ENCODE measurements at places on chromosomes 7 and 10.
A peak's percentile ranks its signal among the peaks of the same experiment; 100 is the strongest.

- no peak for DNase-seq
These were observed 67.0 kb downstream of the ATE1 start for GRCh38 chr10:121860810-121861209.

DNA sequence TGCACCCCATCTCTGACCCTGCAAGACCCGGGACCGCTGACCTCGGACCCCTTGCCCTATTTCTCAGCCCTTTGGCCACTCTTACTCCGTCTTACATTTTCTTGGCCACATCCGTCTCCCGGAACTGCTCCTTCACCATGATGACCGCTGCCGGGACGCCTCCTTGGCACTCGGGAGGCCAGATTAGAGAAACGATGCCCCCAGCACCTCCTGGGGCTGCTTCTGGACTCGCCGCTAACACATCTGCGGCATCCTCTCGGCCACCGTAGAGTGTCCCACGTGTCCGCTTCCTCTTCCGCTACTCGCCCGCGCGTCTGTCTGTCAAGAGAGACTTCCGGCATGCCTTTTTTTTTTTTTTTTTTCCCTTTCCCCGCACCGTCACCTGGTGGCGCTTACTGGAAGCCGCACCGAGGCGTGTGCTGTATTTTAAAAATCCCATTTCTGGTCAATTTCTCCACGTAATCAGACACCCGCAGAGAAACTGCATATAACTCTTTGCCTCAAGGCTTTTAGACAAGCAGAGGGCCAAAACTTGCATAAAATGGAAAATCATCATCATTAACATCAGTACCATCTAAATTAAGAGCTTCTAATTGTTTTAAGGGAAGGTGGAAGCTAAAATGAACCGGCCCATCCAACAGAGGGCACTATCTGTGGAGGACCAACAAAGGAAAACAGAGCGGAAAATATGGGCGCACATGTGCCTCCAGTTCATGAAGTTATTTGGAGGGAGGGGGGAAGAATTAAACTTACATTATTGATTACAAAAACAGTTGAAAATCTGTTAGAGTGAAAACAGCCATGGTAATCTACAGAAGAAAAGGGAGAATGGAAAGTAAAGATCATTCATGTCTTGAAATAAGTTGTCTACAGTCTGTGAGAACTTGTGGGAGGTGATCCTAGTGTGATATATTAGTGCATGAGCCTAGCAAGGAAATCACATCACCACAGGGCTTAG lies at the start of gene POLR3A:
POLR3A (minus strand) TSS at position 247 of the 958 bp plus-strand sequence; CDS start at position 139, 108 bp downstream.
- DNase-seq = peak; percentile 91

DNA sequence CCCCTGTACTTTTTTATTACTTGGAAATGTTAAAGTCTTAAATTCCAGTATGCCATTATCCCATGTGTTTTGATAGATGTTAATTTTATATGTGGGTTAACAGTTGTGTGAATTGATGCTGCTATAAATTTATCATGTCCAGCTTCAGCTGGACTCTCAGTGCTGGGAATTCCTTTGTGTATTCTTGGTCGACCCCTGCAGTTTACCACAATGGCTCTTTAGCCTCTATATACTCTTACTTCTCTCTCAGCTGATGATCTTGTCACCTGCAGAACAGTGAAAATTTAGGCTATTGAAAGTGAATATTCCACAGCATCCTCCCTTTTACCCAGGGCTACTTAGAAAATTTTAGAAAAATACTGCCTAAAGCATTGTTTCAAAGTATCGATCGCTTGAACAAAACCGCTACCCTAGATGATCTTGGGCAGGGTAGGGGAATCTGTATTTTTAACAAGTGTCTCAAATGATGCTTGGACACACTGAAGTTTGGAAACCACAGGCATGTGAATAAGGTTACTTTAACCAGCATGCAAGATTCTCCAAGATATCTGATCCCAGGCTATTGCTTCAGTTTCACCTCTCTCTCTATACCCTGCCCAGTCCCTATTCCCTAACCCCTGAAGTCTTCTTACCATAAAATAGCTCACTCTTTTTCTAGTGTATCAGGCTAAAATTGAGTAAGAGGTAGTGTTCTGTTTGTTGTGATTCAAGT lies 25.4 kb downstream of the LCOR start:
- no peak for DNase-seq

GRCh38 chr10:96233959-96234358 lies 37.4 kb downstream of the BLNK start:
- DNase-seq = no peak

- DNase-seq = no peak
These were observed 38.4 kb downstream of the PLPP4 start for GRCh38 chr10:120495226-120496009.

DNA sequence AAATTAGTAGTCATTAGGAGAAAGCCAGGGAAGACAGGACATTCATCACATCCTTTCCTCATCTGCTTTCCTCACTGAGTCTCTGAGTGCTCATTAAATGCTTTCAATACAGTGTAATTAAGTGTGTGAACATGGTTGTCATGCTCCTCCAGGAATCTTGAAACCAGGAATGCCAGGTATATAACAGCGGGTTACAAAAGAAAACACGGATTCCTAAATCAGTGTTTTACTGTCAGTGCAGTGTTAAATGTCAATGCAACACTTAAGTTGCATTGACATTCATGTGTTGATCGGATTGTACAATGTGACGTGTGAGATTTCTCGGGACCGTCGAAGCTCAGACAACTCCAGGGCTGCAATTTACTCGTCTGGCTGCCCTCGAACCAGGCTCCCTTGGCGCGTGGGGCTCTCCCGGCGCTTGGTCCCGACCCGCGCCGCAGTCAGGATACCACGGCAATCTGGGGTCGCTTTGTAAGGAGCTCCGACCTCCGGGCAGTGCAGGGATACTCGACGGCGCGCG lies 455 bp upstream of the SPAG6 start:
- DNase-seq = no peak

- no peak for DNase-seq
These were observed 6.6 kb downstream of the AASS start for GRCh38 chr7:122137251-122138077.

GRCh38 chr7:133746305-133746704 lies 380.8 kb upstream of the LRGUK start:
- DNase-seq = no peak

GRCh38 chr10:79046741-79047583 lies 21.8 kb upstream of the ZMIZ1 start:
- DNase-seq = no peak

DNA sequence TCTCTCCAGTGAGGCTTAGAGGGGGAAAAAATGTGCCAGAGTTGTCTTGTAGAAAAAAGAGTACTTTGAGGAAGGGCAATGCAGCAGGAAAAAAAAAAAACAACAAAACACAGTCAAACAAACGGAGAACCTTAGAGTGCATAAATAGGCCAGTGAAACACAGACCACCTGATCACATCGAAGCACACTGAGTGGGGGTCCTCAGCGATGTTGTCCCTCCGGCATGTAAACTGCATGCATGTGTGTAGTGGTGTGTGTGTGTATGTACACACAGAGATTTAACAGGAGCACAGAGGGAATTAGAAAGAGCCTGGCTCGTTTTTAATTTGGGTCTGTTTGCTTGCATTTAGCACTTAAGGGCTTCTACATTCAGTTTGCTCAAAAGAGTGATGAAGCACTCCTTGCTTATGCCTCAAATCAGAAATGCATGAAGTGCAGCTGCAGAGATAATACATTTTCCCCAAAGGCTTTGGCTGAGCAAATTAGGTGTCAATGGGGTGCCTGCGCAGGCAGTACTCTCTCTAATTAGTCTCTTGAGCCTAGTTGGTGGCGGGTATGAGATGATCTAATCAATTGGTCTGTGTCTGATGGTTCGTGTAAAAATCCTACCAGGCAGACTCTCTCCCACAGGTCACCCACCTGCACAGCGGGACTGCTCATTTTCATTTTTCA lies 62.7 kb upstream of the FZD1 start:
- DNase-seq = no peak

GRCh38 chr7:131924857-131925256 lies 368.4 kb upstream of the PODXL start:
- DNase-seq = no peak
